PC-9 (cell line): ENCODE measurements at places on chromosomes 6 and 20. TPM values are rescaled to one million over a fixed set of nuclear protein-coding genes. Genes with fewer than 3 reads are reported as not detected.

DNA sequence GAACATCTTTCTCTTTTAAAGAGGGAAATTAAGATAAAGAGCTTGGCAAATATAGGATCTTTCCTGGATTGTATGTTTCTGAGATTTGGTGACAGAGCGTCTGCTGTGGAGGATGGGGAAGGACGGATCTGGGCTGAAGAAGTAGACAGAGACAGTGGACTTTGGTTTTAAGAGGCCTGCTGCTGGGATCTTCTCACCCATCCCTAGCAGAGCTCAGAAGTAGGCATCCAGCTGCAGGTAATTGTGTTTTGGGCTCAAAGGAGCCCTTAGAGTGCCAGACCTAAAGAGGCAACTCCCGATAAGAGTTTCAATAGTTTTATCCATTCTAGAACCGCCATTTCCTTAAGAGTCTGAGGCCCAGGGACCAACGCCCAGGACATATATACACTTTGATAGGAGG, 20.8 kb downstream of the LAMA2 start:
- DNase-seq = no peak
- H3K27me3 ChIP-seq = no peaks in the 10 kb centered on the region
- no peaks in the 10 kb centered on the region for H3K36me3 ChIP-seq
- H3K4me1 ChIP-seq = no peaks in the 10 kb centered on the region
- no peak overlapping the region for H3K4me3 ChIP-seq
- no peak overlapping the region for H3K27ac ChIP-seq

GRCh38 chr6:16244869-16245451, 6.6 kb downstream of the GMPR start:
- no peaks in the 10 kb centered on the region for H3K36me3 ChIP-seq
- H3K4me3 ChIP-seq = no peak overlapping the region

GRCh38 chr6:68173616-68174015, 461.5 kb upstream of the ADGRB3 start:
- no peaks in the 10 kb centered on the region for H3K4me1 ChIP-seq
- H3K4me3 ChIP-seq = no peak overlapping the region
- no peaks in the 10 kb centered on the region for H3K36me3 ChIP-seq
- no peak for DNase-seq
- no peak overlapping the region for H3K27ac ChIP-seq

- H3K27ac ChIP-seq = no peak overlapping the region
- no peaks in the 10 kb centered on the region for H3K27me3 ChIP-seq
Observed at GRCh38 chr6:144248476-144249301, 36.4 kb upstream of the UTRN start.

- H3K4me1 ChIP-seq = peaks cover 36% of the 10 kb centered on the region
- H3K36me3 ChIP-seq = peaks cover 18% of the 10 kb centered on the region
- H3K27ac ChIP-seq = no peak overlapping the region
- no peak for DNase-seq
- no peak overlapping the region for H3K4me3 ChIP-seq
Observed at GRCh38 chr6:53527249-53527765, 17.6 kb downstream of the GCLC start.

DNA sequence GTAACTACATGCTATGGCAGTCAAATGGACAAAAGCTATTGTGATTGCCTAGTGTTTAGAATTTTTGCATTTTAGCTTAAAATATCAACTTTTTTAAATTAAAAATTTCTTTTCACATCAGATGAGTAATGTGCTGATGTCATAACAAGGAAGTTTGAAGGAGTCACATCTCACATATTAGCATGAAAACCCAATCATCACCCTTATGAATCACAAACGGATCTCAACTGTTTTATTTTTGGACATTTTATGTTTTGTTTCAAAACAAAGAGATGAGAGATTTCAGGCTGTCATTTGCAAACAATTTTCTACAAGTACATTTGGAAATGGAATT, 53.6 kb upstream of the TRERF1 start:
- peak overlapping the region; percentile 39; the same call in 1 of the 2 replicates for H3K4me3 ChIP-seq
- DNase-seq = peak; percentile 56
- H3K27me3 ChIP-seq = no peaks in the 10 kb centered on the region
- H3K36me3 ChIP-seq = no peaks in the 10 kb centered on the region
- peak overlapping the region; percentile 71 for H3K27ac ChIP-seq

DNA sequence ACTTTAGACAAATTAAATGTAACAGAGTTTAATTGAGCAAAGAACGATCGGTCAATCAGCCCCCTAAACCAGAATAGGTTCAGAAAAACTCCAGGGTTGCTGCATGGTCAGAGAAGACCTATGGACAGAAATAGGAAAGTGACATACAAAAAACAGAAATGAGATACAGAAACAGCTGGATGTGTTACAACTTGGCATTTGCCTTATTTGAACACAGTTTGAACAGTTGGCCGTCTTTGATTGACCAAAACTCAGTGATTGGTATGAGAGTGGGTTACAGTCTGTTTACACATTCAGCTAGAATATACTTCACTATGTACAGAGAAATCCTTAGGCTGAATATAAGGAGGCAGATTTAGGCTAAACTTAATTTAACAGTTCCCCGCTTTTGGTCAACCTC, 19.9 kb downstream of the SRSF6 start:
- no peak overlapping the region for H3K27ac ChIP-seq
- no peaks in the 10 kb centered on the region for H3K36me3 ChIP-seq
- H3K27me3 ChIP-seq = no peaks in the 10 kb centered on the region

GRCh38 chr6:151160929-151161757, 78.6 kb upstream of the AKAP12 start:
- H3K4me1 ChIP-seq = no peaks in the 10 kb centered on the region
- H3K36me3 ChIP-seq = no peaks in the 10 kb centered on the region
- H3K27ac ChIP-seq = no peak overlapping the region
- no peak overlapping the region for H3K4me3 ChIP-seq
- peak; percentile 37 for DNase-seq

DNA sequence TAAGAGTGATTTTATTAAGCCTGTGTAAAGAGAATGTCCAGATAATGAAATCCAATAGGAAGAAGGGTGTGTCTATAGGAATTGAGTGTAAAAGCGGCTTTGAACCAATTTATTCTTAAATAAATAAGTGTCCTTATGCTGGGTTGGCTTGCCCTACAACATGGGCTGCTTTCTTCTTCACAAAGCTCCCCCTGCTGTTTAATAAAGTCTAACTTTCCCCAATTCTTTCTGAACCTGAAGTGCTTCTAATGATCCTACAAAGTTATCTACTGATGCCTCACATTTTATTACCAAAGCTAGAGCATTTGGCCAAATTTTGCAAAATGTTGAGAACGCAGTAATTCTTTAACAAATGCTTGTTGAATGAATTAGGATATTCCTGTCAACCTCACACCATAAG, 36.3 kb upstream of the SIRT5 start:
- H3K4me1 ChIP-seq = peaks cover 8% of the 10 kb centered on the region; the same call in 1 of the 2 replicates
- H3K4me3 ChIP-seq = no peak overlapping the region
- no peaks in the 10 kb centered on the region for H3K36me3 ChIP-seq
- DNase-seq = no peak
- H3K27ac ChIP-seq = no peak overlapping the region
- H3K27me3 ChIP-seq = no peaks in the 10 kb centered on the region

- no peak overlapping the region for H3K27ac ChIP-seq
- no peaks in the 10 kb centered on the region for H3K27me3 ChIP-seq
- no peak for DNase-seq
Observed at GRCh38 chr6:144778773-144779492, 493.8 kb downstream of the UTRN start.

GRCh38 chr20:63028461-63028921, 21.7 kb upstream of the BHLHE23 start:
- H3K36me3 ChIP-seq = no peaks in the 10 kb centered on the region
- no peaks in the 10 kb centered on the region for H3K4me1 ChIP-seq
- no peak overlapping the region for H3K4me3 ChIP-seq
- H3K27ac ChIP-seq = no peak overlapping the region

DNA sequence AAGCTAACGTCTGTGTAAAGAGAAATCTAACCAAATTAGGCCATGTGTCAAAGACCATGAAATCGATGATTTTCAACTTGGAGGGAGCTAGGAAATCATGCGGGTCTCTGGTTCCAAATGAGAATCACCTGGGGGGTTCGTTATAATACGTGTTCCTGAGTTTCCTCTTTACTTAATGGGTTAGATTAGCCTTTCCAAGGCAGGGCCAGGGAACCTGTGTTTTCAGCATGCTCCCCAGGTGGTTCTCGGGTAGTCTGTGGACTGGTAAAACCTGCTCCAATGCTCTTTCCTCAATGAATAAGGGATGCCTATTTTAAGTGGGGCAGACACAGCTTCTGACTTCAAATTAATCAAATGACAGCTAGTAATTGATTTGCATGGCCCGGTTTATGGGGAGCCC, 965 bp upstream of the HLA-DOA start:
- no peak for DNase-seq
- H3K27me3 ChIP-seq = peaks cover 93% of the 10 kb centered on the region
- H3K4me3 ChIP-seq = no peak overlapping the region

GRCh38 chr6:143026696-143027449, 33.8 kb upstream of the AIG1 start:
- no peak overlapping the region for H3K4me3 ChIP-seq
- H3K36me3 ChIP-seq = no peaks in the 10 kb centered on the region
- H3K27me3 ChIP-seq = no peaks in the 10 kb centered on the region

The DDX43 gene
- 3.1 and 5.0 TPM in 2 replicates for total RNA-seq

The COL11A2 gene
- total RNA-seq = 2.2 and 3.4 TPM in 2 replicates

The OR5V1 gene
- not detected in 2 replicates for total RNA-seq

The CFAP61 gene
- 1.7 and 2.6 TPM in 2 replicates for total RNA-seq

The FOXS1 gene
- not detected in 2 replicates for total RNA-seq

The TMC2 gene
- total RNA-seq = not detected in 2 replicates
